ENCODE measurements at places on chromosomes 6 and 20.

DNA sequence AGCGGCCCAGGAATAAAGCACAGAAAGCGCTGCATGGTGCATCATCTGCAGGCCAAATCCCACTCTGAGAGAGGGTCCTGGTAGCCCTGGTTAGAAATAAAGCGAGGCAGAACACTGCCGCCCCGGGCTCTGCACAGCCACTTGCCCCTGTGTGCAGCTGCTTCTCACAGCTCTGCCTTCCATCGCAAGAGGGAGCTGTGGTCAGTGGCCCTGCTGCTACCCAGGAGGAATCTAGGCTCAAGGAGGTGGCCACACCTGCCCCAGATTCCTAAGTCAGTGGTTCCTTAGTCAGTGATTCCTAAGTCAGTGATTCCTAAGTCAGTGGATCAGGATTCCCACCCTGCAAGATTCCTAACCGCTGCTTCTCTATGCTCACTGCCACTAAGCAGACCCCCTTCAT lies 8.8 kb downstream of the CDH4 start:
- no peak for DNase-seq

DNA sequence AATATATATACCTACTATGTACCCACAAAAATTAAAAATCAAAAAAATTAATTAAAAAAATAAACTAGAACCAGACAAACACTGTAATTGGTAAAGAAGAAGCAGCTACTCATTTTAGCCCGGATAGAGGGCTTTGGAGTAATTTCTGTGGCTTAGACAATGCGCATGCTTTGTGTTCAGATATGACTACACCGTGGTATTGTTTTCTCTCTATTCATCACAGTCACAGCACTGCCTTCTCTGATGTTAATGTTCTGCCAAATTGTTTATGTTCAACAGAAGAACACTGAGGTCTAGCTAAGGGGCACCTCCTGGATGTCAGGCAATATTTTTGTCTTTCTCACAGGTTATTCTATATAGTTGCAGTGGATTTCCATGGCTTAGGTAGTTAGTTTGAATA lies 77.5 kb upstream of the GJE1 start:
- DNase-seq = no peak

GRCh38 chr6:108739496-108740330 lies 108.5 kb upstream of the ARMC2 start:
- DNase-seq = no peak

GRCh38 chr6:132084811-132085509 lies 133.8 kb upstream of the CCN2 start:
- DNase-seq = no peak

DNA sequence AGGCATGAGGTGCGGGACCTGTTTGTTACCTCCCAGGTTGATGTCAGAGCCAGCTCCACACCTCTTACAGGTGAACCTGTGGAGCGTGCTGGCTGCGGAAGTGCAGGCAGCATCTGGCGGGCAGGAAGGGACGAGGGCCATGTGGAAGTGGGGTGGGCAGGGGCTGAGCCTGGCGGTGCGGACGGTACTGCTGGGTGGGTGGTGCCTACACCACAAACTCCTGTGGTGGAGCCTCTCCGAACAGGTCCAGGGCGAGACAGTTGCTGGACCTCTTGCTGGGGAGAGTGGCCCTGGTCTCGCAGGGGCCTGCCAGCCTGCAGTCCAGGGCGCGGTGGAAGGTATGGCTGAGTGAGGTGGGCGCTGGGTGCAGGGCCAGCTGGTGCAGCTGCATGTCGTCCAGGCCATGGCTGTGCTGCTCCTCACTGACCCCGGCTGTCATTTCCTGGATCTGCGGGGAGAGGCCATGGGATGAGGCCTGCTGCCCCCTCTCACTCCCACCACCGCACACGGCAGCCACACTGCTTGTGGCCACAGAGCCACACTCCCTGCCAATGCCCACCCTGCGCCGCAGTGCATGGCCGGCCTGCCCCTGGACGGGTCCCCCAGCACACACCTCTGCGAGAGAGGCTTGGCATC lies 22.0 kb downstream of the FRMD1 start:
- no peak for DNase-seq

GRCh38 chr6:42514745-42515144 lies 49.1 kb upstream of the UBR2 start:
- DNase-seq = peak; percentile 92

DNA sequence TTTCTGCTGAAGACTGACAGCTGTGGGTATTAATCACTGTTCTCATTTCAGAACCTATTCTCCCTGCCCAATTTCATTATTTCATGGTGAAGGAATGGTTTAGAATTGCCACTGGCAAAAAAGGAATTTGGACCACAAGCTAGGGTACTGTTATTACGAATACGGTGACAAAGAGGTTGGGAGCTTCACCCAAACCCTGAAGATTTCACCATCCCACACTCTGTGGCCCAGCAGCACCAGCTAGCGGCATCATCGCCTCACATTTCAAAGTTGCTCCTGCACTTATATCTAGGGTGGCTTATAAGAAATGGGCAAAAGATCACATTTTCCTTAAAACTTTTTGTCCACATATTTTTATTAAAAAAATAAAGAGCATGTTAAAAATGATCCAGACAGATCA lies 236.1 kb downstream of the SYNDIG1 start:
- DNase-seq = peak; percentile 26

DNA sequence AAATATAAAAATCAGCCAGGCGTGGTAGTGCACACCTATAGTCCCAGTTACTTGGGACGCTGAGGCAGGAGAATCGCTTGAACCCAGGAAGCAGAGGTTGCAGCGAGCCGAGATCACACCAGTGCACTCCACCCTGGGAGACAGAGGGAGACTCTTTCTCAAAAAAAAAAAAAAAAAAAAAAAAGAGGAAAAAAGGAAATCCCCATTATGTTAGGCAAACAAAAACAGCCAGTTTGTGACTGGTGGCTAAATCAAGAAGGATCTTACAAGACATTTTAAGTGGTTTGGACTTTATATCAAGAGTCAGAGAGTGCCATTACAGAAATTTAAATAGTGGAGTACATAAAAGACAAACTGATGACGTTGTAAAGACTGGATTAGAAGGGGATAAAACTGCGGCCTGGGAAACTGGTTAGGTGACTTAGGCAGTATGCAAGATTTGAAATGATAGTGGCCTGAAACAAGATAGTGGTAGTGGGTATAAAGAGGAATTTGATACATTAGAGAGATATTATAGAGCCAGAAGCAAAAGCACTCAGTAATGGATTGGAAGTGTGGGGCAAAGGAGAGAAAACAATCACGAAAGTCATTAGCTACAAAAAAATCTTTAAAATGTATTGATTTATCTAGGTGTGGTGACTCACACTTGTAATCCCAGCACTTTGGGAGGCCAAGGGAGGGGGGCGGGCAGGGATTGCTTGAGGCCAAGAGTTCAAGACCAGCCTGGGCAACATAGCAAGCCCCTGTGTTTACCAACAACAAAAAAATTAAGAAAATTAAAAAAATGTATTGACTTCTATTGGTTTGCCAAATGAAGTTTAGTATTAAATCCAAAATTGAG lies 1.7 kb upstream of the MYO6 start:
- peak; percentile 43 for DNase-seq

DNA sequence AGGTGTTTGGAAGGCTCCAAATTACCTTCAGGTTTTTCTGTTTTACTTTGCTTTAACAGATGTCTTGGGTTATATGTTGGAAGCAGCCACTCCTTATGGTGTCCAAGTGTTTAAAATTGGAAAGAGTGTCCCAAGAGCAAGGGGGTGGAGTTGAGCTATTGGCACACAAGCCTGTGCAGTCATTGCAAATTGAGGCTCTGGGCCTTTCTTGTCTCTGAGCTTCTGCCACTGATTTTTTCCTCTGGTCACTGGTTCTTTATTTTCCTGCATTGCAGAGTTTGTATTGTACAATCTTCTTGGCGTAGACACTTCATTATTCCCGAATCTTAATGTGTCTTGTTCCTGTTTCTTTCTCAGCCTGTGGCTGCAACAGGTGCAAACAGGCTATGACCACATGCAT lies 598.8 kb downstream of the RNF144B start:
- no peak for DNase-seq

Measured in inflammatory macrophage treated with lipopolysaccharide for 4 hours (primary cell).